Umbilical cord (tissue), 2 donors: ENCODE measurements at places on chromosomes 2 and 18. TPM values are rescaled to one million over a fixed set of nuclear protein-coding genes. Genes with fewer than 3 reads are reported as not detected.

PHOSPHO2 gene
- total RNA-seq = 5.8 TPM

GRCh38 chr18:54388203-54389142 is 30.8 kb downstream of the C18orf54 start:
- DNase-seq = peak; percentile 16

DNA sequence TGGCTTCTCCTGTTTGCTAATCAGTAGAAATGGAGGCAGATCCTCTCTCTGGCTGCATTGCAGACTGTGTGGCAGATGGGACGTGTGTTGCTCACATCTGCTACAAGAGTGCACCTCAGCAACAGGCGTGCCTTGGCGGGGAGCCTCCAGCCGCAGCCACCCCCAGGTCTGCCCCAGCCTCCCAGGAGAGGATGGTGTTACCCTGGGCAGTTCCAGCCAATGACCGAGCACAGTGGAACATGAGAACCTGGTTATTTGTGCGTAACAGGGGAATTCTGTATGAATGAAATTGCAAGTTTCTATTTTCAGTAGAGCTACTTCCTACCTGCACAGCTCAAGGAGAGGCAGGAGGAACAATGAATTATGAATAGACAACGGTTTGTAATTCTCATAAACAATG is 130.6 kb upstream of the CBLN2 start:
- DNase-seq = no peak

TSPYL6 gene
- 0.24 TPM for total RNA-seq

WDR54 gene
- 14.2 TPM for total RNA-seq

GRCh38 chr2:227378371-227378782 is 729 bp downstream of the TM4SF20 start:
- no peak for DNase-seq

DNA sequence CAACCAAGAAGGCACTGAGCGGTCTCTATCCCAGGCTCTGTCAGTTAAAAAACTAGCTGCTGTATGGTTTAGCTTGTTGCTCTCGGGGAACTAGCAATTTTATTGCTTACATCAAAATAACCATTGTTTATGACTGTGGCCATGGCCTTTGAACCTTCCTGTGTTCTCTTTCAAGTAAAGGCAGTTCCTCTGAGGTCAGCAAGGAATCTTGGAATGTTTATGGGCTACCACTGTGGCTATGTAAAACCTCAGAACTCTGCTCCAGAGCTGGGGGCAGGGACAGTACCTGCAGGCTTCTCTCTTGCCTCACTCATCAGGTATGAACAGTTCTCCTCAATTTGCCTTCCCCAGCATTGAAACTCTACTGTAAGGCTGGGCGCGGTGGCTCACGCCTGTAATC is 416.0 kb upstream of the NETO1 start:
- DNase-seq = no peak

GRCh38 chr2:235533616-235534385 is 40.0 kb downstream of the AGAP1 start:
- DNase-seq = no peak

CRACDL gene
- 1.9 TPM for total RNA-seq

ITGB6 gene
- 19.0 TPM for total RNA-seq

CYRIA gene
- 7.2 TPM for total RNA-seq

EFHD1 gene
- total RNA-seq = 1.2 TPM

DSG3 gene
- 34.7 TPM for total RNA-seq

STK25 gene
- total RNA-seq = 119 TPM

COL3A1 gene
- 35,960 TPM for total RNA-seq

SNORC gene
- 0.24 TPM for total RNA-seq

DNA sequence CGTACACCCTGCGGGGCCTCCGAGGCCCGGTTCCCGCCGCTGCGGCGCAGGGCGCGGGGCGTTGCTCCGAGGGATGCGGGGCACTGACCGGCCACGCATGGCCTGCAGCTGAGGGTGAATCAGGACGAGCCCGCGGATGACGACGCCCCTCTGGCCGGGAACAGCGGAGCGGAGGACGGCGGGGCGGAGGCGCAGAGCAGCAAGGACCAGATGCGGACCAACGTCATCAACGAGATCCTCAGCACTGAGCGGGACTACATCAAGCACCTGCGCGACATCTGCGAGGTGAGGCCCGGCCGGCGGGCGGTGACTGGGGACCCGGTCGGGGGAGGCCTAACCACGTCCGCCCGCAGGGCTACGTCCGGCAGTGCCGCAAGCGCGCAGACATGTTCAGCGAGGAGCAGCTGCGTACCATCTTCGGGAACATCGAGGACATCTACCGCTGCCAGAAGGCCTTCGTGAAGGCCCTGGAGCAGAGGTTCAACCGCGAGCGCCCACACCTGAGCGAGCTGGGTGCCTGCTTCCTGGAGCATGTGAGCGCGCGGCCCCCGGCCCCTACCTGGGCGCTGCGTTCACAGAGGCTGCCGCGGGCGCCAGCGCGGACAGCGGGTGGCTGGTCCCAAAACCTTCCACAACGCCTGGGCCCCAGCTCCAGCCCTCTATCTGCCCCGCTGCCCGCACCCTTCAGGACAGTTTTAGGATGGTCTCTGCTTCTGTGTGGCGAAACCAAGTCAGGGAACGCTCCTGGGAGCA is 53.2 kb downstream of the FAM168B start:
- no peak for DNase-seq

CD8B2 gene
- total RNA-seq = 2.6 TPM

- DNase-seq = no peak
These were observed 498.5 kb upstream of the HS6ST1 start for GRCh38 chr2:128817171-128817570.

DNA sequence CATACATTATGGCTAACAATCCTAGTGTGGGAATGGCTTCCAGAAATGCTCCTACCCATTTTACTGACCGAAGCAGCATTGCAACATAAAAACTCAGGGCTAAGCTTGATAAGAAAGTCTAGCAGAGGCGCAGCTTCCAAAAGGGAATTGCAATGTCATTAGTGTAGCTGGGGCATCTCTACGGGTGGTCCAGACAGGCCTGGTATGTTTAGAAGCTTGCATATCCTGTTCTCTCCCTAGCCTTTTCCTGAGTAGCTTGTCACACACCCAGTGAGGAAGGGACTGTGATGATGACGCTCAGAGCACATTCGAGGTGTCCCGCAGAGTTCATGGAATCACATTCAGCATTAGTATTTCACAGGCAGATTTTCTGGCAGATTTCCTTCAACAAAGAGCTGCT is 38.0 kb upstream of the COL5A2 start:
- DNase-seq = peak; percentile 92

- no peak for DNase-seq
These were observed 63.2 kb upstream of the TFCP2L1 start for GRCh38 chr2:121348128-121348740.

DNA sequence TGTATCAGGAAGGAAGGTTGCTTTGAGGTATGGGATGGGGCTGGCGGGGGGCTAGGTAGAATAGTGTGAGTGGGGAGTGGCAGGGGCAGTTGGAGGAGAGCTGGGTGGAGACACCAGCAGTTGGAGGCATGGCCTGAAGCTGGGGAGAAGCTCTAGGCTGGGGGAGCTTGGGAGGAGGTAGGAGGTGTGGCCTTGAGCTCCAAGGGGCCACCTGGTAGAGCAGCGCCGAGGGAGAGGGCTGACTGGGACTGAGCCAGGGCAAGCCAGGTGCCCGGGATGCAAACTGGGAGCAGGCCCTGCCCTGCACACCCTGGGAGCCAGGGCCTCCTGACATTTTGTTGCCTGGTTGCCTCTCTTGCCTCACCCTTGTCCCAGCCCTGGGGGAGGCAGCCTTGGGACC is 33.1 kb upstream of the PDIA6 start:
- no peak for DNase-seq

DNA sequence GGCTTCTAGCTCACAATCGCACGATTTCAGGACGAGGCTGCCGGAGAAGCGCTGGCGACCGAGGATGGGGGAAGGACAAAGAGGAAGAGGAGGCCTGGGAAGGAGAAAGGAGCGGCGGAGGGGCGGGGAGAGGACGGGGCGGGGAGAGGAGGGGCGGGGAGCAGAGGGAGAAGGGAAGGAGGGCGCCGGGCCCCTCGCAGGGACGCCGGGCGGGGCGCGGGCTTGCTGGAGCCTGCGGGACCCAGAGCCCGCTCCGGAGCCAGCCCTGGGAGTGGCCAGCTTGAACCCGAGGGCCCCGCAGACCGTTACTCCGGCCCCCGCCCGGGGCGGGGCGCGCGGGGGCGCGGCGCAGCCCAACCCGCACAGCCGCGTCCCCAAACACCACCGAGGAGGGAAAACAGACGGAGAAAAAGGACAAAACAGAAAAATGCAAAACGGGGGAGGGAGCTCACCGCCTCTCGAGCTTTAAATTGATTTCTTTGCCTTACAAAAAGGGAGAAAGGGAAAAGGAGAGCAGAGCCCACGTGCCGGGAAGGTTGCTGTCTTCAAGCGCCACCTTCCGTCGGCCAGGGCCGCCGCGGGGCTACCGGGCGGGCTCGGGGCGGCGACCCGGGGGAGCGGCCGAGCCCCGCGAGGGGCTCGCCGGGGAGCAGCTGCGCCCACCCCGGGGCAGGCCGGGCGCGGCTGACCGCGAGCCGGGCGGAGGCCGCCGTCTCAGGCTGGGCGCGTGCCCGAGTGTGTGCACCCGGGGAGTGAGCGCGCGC is 781 bp upstream of the SOX11 start:
- DNase-seq = peak; percentile 84

- no peak for DNase-seq
These were observed 5.7 kb upstream of the KRCC1 start for GRCh38 chr2:88061295-88061694.

DNA sequence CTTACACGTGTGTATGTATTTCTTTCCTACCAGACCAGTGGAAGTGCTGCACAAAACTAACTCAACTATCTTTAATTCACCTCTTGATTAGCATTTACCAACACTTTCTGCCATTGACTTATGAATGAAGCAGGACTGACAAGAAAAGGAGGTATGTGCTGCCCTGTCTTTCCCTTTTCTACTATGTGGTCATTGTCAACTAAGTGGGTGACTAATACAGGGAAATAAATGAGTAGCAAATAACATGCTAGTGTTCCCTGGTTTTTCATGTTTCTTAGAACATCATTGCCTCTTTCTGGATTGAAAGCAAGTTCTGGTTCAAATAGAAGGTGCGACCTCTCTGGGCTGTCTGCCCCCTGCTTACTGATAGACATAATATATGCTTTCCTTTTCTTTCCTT is 58.0 kb downstream of the LINC00305 start:
- no peak for DNase-seq

POMC gene
- 0.72 TPM for total RNA-seq

- DNase-seq = no peak
These were observed 343.7 kb downstream of the INSIG2 start for GRCh38 chr2:118431997-118432396.

DNA sequence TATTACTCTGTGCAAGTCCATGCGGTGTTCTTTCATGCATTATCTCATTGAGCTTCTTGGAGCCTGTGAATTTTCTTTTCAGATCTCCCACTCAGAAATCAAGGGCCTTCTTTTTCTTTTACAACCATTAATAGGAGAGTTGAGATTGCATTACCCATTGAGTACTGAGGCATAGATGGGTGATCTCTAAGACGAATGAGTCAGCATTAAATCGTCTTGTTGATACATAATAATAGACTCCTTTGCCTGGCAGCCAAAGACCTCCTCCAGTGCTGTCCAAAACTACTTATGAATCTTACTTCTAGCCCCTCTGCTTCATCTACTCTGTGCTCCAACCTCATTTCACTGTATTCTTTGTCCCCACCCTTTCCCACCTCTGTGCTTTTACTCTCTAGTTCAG is 180.5 kb downstream of the AGPS start:
- DNase-seq = no peak

- DNase-seq = no peak
These were observed 140.7 kb downstream of the NCK2 start for GRCh38 chr2:105885456-105885855.

- DNase-seq = no peak
These were observed 62.9 kb downstream of the COBLL1 start for GRCh38 chr2:164778723-164779122.

DNA sequence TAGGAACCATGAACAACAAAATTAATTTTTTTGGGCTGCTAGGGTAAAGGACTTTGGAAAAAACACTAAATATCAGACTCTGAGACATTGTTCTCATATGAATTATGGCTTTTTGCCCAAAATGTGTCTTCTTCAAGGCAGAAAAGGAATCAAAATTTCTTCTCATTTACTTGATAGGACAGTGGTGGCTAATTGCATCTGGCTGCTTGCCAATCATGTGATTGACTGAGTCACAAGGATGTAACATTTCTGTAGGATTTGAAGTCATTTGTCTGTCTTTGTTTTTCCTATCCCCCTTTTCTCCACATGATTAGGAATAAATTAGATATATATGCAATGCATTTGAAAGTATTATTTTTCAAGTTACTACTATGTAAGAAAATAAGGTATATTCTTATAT is 130.2 kb downstream of the SLC4A10 start:
- no peak for DNase-seq

DNA sequence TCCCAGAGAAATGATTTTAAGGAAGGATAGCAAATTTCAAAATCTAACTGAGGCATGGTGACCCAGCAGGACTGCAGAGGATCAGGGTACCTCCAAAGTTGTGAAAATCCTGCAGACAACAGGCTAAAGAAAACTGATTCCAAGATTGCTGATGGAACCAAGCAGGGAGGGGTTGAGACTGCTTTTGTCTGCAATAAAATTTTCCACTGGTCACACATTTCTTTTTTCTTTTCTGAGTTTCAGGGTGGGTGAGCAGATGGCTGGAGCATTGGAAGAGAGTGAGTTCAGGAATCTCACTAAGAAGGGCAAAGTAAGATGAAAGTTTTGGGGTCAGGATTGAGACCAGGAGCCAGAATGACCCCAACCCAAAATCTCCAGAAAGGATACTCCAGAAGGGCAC is 321.0 kb downstream of the TNS1 start:
- no peak for DNase-seq

DNA sequence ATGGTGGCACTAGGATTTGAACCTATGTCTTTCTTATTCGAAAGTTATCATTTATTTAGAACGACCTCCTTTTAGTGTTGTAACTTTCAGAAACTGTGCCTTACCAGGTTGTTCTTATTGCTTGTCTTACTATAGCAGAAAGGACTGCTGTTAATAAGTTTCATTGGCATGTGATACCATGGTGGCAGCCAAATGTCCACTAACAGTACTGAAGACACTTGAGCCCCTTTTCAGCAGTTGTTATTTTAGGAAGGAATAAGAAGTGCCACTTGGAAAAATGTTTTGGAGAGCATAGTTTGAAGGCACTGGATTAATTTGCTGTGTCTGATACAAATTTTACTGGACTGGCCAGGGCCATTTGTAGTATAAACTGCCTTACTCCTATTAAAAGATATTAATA is 37.7 kb downstream of the CEP192 start:
- no peak for DNase-seq

DNA sequence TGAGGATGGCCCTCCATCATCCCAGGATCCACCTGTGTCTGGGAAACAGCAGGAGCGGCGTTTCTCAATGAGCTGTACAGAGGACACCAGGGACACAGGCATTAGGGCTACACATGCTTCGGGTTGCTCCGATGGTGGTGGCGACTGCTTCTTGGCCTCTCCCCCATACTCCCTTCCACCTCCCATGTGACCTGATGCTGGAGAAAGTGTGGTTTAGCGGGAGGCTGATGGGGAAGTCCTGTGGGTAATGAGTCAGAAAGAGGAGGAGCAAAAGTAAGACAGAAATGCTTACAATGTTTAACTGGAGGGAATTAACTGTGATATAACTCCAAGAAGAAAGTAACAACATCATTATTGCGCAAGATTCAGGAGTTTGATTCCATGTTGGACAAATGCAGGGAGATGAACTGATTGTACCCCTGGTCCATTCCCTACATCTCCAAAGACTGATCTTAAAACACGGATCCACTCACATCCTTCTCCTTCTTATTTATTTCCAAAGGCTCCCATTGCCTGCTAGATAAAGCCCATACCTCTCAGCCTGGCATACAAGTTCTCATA is 186.6 kb downstream of the NRP2 start:
- DNase-seq = no peak

DOK6 gene
- total RNA-seq = 13.7 TPM
